ENCODE measurements at places on chromosomes 7 and 10.

- no peak for DNase-seq
Measured at GRCh38 chr7:21023841-21024484, 237.3 kb upstream of the SP8 start.

- DNase-seq, result no peak
Measured at GRCh38 chr10:69047111-69047832, 40.6 kb upstream of the SRGN start.

DNA sequence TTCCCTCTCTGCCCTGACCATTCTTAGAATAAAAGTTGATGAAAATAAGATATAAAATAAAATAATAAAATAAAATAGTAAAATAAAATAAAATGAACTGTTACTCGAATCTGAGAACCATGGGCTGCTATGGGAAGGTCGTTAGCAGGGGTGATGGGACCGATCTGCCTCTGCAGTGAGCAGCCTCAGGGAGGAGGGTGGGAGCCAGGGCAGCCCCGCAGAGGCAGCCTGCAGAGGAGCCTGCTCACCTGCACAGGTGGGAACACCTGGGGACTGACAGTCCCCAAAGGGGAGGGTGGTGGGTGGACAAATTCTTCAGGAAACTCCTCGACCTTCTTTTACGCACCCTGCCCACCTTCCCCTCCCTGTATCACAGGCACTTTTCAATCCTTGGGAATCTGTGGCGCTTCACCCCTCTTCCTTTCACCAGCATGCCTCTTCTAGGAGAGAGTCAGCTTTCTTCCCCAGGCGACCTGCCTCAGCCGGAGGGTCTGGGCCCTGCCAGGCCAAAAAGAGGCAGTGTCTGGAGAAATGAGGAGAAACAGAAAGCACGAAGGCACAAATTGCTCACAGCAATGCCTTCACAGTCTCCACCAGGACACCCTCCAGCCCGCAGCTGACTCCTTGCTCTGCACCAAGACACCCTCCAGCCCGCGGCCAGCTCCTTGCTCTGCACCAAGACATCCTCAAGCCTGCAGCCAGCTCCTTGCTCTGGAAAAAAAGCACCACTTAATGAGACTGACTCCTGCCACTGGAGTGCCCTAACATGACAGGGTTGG, 368.4 kb upstream of the SHH start:
- no peak for DNase-seq

GRCh38 chr7:151440799-151441445, 981 bp upstream of the CRYGN start:
- no peak for DNase-seq

GRCh38 chr7:78924581-78924980, 528.9 kb downstream of the MAGI2 start:
- DNase-seq, result peak; percentile 2

DNA sequence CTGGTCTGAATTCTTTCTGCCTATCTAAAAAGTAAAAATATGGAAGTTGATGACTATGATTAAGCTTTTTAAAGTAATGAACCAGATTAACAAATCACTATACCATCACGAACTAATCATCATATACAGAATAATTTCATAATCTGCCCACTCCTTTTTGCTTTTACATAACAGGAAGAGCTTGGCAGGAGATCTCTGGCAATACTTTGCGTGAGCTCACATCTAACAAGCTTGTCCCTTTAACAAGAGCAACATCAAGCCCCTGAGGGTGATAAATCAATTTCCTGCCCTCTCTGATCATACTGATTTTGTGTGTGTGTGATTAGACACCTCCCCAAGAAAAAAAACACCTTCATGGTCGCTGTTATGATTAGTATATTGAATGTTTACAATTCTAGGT, 143.5 kb upstream of the ASAH2 start:
- DNase-seq, result no peak

DNA sequence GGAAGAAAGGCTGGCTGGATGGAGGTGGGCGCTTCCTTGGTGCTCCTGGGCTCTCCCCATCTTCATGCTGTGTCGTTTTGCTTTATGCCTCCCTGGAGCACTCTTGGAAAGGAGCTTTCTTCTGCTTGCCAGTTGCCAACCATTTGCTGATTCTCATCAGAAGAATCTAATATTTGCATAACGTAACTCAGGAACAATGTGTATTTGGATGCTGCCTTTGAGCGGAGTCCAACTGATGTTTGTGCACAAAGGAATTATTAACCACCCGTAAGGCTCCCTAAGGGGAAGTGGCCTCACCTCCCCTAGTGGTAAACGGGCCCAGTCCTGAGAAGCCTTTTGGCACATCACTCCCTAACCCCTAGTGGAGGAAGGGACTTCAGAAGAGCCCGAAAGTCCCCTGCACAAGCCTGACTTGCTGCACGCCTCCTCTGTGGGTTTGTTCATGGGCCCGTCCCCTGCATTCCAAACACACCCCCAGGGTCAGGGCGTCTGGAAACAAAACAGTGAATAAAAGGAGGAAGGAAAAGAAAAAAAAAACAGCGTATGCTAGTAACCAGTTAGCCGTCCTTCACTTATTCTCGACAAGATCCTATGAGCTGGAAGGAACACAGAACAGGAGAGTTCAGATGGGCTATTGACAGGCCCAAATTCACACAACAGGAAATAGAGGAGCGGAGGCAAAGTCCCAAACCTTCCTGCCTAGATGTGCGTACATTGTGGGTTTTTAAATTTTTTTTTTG, 602.2 kb downstream of the LRMDA start:
- no peak for DNase-seq

GRCh38 chr10:123194056-123194455, 39.9 kb downstream of the BUB3 start:
- no peak for DNase-seq

DNA sequence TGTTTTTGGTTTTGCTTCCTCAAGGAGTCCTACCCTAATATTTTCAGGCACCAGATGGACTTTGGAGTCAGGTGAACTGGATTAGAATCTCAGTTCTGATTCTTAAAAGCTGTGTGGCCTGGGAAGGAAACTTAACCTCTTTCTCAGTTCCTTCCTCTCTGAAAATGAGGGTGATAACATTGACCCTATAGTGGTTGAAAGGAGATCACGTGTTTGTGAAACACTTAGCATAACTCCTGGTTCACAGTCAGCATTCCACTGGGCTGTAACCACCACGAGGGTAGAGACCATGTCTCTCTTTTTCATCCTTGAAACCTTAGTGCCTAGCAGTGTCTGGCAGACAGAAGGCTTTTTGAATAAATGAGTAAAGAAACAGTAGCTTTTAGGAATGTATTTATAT, 16.7 kb downstream of the LSMEM1 start:
- no peak for DNase-seq

DNA sequence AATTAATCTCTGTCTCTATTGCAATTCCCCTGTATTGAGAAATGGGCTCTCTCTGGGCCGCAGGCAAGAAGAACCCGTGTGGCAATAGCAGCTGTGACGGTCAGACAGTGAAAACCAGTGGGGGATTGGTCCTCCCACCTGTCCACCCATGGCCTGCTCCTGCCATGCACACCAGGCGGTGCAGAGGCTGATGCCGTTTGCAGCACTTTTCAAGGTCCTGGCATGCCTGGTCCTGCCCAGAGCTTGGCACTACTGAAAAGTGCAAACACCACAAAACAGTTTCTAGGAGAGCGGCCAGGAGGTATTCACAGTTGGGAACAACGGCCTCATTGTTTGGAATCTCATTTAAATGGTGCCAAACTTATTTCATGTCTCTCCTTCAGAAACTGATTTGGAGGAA, 41.5 kb downstream of the PSPH start:
- DNase-seq, result no peak

DNA sequence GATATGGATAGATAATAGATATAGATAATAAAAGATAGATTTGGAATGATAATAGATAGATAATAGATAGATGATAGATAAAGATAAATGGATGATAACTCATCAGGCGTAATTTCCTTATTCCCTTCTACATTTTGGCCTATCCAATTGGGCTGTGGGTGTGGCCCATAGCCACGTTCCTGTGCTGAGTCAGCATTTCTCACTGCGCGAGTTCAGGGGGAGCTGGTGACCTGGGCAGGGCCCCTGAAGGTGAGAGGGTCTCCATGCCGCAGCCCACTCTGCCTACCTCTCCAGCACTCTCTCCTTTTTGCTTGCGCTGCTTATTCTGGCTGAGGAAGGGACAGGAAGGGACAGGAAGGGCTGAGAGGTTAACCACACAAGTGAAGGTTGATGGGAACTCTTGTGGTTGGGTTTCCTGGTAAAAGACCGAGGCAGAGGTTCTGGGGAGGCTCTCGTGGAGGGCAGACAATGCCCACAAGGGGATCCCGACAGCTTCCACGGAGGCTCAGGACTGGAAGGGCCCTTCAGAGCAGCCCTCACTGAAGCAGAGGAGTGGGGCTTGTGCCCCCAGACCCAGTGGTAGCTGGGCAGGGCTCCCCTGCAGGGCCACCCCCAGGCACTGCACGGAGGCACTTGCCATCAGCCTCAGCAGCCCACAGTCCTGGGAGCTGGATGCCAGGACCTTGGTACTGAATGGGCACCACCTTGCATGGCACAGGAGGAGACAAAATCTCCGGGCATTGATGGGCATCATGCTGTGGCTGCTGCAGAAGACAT, 247.3 kb upstream of the PITRM1 start:
- DNase-seq, result no peak

DNA sequence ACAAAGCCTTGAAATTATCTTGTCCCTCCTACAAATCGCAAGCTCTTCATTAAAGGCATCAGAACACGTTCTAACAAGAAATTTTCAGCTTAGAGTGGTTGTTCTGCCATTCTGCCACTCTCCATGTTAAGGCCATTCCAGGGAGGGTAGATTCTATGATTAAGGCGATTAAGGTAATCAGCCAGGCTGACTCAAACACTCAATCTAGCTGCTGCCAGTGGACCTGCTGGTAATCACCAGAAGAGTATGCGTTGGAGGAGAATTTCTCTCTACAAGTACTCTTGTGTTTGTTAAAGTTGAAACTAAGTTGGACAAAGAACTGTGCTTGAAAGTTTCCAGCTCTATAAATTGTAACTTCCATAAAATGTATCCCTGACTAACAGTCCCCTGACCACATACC, 149.2 kb upstream of the COL1A2 start:
- DNase-seq, result no peak

DNA sequence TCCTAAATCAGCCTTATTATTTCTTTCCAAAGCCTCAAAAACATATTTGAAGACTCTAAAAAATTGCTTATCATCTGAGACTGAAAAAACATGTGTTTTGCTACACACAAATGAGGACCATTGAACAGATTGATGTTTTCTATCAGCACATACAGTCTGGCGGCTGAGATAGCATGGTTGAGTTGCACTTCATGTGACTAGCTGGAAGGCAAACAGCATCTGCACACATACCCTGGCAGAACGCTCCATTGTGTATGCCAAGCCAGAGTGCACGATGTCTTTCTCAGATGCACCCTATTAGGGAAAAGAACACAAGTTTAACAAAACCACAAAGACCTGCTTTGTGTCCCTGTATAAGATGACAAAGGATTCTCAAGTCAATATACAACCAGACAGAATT, 33.0 kb downstream of the FAM25A start:
- peak; percentile 31 for DNase-seq

DNA sequence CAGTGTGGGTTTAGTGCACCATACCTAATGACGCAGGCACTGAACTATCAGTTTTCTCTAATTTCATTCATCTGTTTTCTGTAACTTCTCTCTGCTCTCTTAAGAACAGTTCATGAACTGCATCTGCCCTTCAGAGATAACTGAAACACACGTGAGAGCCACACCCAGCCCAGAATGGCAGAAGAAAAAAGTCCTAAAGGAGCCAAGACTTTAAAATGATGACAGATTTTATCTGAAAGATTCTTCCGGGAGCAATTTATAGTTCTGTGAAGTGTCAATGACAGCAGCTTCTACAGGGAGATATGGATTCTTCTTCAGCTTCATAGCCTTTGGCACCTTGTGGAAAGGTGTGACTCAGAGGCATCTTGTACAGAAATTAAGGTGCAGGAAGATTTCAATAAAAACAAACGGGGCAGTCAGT, 211.5 kb upstream of the SLC26A5 start:
- peak; percentile 3 for DNase-seq

GRCh38 chr10:71750124-71750841, 23.0 kb downstream of the VSIR start:
- DNase-seq, result peak; percentile 10

GRCh38 chr10:126670056-126670894, at the start of gene C10orf90:
TSS of gene C10orf90 (minus strand) at chr10:126670693. CDS start at chr10:126670480, 213 bp downstream.
- DNase-seq, result no peak

GRCh38 chr7:8210845-8211724, 50.9 kb downstream of the ICA1 start:
- DNase-seq, result no peak

- DNase-seq, result peak; percentile 8
Measured at GRCh38 chr10:75910032-75910431, 478.6 kb downstream of the LRMDA start.

DNA sequence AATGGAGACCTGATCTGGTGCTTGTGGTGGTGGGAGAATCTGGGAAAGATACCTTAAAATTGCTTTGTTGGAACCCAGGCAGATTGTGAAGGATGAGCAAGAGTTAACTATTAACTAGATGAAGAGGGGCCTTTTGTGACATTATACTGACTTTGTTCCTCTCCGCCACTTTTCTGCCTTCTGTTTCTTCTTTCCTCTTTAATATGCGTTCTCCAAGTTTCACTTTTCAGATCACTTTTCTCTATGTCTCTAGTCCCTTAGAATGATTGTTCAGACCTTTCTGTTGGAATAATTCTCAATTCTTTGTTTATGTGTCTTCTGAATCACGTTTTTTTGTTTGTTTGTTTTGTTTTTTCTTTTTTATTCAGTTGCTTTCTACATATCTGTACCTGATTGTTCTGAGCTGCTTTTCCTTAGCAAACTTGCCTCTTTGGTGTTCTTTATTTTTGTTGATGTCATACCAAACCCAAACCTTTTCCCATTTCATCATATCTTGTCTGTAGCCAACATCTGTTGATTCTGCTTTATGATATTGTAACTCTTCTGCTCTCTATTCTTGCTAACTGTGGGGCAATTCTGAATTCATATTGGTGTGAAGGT, 2.8 kb downstream of the BMPR1A start:
- peak; percentile 15 for DNase-seq

DNA sequence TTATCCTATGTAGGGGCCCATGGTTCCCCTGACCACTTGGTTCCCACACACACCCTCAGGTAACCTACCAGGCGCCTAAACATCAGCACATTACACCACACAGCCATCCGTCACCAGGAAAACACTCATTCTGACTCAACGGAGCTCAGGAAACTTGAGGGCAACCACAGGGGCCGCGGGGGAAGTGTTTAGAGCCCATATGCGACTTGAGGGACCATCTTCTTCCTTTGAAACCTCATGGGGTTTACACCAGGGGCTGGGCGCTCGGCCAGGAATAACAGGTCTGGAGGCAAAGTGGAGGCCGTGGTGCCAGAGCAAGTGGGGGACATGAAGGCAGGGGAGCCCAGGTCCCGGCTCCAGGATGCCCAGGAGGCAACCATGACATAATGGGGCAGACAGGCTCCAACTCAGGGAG, 1.5 kb downstream of the STX1A start:
- no peak for DNase-seq

GRCh38 chr10:131722525-131723264, 178.1 kb upstream of the PPP2R2D start:
- DNase-seq, result no peak

GRCh38 chr7:29598613-29599012, 35.0 kb downstream of the PRR15 start:
- DNase-seq, result no peak

All from erythroblast (primary cell).